Natural killer cell (primary cell): ENCODE measurements at places on chromosomes 1 and 21.

GRCh38 chr1:31502926-31503511 is 73.3 kb upstream of the TINAGL1 start:
- DNase-seq: no peak

DNA sequence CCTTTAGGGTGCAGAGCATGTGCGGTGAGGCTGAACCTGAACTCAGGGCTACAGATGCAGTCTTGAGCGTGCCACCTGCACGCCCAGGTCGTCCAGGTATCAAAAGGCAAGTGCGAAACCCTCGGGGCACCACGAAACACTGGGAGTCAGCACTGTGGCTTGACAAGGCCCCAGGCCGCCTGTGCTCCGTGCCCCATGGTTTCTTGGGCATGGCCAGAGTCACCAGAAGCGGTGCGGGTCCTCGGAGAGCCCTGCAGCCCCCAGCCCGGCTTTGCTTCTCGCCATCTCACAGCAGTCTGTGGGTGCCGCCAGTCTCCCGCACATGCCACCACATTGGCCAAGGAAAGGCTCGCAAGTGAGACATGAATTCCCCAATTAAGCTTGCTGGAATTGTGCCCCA is 117.3 kb downstream of the PGBD5 start:
- DNase-seq: no peak

DNA sequence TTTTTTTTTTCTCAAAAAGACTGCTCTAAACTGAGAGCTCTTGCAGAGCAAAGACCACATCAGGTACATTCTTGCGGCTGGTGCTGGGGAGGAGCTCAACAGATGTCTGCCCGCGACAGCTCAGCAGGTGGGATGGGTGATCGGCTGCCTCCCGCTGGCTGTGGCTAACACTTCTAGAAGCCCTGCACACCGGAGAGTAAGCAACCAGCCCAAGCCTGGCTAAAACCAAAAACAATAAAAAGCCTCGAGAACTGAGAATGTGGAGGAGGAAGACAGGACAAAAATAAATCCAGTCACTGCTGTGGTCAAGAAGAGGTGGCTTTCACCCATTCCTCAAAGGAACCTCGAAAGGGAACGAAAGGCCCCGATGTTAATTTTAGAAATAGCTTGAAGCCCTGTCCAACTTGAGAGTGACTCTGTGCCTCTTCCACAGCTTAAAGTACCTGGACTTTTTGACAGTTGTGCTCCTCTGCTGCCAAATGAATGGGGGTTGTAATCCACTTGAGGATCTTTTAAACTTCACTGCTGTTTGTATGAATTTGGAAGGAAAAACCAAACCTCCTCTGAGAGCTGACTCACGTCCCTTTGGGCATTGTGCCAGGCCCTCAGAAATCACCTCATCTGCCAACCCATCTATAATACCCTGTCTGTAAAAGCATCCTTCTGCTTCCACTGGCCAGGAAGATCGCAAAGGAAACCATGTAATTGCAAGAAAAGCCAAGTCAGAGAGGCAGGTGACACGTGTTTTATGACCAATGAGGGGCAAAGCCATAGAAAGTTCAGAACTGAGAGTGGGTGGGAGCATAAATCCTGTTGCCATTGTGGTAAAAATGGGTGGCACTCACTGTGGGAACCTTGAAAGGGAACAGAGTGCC is 78.6 kb downstream of the KCNN3 start:
- DNase-seq: no peak

DNA sequence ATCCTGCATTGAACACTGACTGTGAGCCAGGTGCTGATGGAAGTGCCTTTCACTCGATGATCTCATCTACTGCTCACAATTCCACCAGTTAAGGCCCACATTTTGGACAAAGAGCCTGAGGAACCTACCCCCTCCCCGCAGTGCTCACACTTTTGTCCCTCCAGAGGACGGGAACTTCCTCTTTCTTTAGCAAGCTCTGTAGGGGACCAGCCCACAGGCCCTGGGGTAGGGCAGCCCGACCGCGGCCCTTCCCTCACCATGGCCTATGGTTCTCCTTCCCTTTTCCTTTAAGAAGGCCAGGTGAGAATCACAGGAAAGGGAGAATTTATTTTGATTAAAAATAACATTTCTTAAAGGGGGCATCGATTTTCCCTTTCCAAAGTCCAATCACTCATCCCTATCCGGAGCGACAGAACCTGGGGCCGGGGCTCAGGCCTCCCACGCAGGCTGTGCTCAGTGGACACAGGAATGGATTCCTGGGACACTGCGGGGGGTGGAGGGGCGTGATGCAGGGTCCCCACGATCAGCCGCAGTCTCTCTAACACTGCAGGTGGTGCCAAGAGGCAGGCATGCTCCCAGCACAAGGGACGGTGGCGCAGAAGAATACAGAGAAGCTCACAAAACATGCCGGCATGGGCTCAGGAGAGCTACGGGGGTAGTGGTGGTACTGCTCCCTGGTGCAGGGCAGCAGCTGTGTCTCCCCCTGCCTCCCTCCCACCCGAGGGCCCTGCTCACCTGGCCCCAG is 8.9 kb upstream of the KCNE1 start:
- DNase-seq: no peak

GRCh38 chr1:63617450-63617849 is 24.2 kb downstream of the PGM1 start:
- DNase-seq: no peak

DNA sequence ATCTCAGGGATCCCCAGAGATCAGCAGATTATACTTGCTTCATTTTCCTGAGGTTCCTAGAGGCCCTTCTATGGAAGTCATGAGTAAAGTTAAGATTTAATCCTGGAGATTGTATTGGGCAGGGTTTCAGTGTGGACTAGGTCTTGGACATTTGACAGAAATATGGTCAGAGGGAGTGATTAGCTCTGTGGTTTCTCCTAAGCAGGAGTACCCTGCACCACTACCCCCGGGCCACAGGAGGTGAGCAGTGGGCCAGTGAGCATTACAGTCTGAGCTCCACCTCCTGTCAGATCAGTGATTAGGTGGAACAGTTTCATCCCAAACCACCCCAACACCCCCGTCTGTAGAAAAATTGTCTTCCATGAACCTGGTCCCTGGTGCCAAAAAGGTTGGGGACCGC is 43.2 kb downstream of the PHACTR4 start:
- no peak for DNase-seq

GRCh38 chr1:57724535-57724934 is 300.7 kb upstream of the DAB1 start:
- no peak for DNase-seq

DNA sequence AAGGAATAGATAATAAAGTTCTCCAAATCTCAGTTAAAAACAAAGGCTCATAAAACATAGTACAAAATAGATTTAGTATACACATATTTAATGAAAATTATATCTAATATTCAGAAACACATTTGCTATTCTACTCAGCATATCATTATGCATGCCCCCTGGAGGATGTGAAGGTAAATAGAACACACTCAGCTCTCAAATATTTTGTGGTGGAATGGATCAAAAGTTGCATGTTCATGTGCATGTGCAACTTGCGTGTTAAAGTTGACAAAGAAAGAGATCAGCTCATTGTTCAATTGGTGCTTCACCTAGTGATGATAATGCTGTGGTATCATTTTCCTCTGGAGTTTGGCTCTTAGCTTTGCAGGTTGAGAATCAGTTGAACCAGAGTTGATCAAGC is 4.9 kb upstream of the ZNF644 start:
- DNase-seq: peak; percentile 37

- DNase-seq: no peak
Measured at GRCh38 chr1:228315945-228316588, 90.6 kb downstream of the TRIM11 start.

DNA sequence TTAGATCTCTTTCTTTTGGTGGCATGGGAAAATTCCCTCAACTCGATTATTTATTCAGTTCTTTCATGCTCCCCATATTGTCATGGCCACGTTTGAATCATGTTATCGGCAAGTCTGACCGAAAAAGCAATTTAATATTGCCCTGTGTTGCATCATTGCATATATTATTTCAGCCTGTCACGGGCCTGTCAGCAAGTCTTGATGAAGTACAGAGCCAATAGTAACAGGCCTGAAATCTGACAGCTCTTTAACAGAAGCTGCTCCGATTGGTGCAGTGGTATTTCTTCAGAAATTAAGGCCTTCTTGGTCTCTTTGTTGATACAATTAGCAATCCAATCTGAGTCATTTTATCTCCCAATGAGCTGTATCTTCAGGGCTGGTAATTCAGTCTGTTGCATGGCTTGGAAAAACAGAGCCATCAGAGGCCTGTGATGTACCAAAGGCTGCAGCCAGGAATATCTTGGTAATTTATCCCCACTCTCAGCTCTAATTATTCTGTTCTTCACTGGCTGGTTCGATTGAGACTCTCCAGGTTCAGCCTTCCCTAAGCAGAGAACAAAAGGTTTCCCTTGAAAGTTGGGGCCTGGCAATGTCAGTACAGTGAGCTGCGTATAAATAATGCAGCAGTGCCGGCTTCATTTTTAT is 149.5 kb downstream of the FGGY start:
- no peak for DNase-seq

DNA sequence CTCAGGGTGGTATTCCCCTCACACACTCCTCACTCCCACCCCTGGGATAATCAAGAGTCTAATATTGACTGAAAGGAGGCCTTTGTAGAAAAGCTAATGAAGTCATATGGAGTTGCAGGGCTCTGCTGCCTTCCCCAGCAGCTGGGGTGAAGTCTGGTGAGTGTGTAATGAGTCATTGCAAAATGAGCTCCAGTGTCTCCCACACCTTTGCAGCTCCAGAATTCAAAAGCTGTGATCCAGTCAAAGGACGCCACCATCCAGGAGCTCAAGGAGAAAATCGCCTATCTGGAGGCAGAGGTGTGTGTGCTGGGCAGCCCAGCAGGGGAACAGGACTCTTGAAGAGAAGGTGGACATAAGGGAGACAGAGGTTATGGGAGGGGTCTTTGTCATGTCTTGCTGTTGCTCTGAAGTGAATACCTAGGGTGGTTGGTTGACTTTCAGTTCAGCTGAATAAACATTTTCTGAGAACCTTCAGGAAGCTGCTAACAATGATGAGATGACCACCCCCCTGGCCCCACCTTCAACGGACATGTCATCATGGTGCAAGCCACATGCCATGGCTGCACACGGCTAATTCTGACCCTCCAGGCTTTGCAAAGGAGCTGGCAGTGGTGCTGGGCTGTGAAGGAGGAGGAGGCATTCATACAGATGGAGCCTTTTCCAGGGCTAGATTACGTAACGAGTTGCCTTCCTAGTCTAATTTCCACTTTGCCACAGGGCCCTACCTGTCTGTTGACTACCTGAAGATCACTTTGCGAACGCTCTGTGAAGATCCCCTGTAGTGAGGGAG is 32.2 kb upstream of the SNX27 start:
- DNase-seq: no peak

- DNase-seq: no peak
Measured at GRCh38 chr1:28956038-28956464, 41.7 kb downstream of the EPB41 start.

DNA sequence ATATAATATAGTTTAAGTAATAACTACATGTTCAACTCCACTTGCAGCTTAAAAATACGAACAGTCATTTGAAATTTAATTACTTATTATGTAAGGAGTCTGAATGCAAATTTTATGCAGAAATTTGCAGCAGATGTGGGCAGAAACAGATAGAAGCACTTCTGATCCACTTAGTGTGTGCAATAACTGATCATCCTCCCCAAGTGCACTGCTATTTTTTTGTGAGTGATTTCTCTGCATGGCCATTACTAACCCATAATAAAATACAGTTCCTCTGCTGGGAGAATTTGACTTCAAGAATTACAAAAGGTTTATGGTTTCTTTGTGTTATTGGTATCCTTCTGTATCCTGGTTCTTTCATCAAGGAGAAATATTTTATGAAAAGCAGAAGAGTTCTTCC is 611.5 kb upstream of the RGS18 start:
- no peak for DNase-seq

GRCh38 chr1:155309423-155310021 is 856 bp downstream of the FDPS start:
- DNase-seq: no peak

DNA sequence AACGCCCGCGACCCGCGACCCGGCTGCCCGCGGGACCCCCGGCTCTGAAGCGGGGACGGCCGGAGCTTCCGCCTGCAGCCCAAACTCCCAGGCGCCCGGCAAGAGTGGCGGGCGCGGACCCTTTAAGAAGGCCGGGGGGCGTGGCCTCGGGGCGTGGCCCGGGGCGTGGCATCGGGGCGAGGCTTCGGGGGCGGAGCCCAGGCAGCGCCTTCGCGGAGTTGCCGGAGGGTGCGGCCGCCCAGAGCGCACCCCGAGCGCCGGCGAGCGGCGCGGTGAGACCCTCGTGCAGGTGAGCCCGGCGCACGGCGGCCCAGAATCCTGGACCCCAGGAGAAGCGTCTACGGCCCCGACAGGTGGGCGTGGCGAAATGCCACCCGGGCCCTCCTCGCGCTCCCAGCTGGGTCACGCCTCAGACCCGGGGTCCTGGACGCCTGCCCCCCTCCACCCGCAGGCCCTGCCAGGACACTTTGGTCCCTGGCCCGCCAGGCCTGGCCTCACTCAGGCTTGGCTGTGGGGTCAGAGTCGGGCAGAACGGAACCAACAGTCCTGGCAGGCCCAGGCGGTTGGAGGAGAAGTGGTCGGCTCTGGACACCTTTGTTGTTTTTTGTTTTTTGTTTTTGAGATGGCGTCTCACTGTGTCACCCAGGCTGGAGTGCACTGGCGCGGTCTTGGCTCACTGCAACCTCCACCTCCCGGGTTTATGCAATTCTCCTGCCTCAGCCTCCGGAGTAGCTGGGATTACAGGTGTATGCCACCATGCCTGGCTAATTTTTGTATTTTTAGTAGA is 14.4 kb downstream of the RNF223 start:
- peak; percentile 90 for DNase-seq

- DNase-seq: no peak
Measured at GRCh38 chr1:179506199-179506598, 69.5 kb downstream of the NPHS2 start.

GRCh38 chr1:93567255-93567918 is 114.2 kb downstream of the BCAR3 start:
- DNase-seq: no peak

DNA sequence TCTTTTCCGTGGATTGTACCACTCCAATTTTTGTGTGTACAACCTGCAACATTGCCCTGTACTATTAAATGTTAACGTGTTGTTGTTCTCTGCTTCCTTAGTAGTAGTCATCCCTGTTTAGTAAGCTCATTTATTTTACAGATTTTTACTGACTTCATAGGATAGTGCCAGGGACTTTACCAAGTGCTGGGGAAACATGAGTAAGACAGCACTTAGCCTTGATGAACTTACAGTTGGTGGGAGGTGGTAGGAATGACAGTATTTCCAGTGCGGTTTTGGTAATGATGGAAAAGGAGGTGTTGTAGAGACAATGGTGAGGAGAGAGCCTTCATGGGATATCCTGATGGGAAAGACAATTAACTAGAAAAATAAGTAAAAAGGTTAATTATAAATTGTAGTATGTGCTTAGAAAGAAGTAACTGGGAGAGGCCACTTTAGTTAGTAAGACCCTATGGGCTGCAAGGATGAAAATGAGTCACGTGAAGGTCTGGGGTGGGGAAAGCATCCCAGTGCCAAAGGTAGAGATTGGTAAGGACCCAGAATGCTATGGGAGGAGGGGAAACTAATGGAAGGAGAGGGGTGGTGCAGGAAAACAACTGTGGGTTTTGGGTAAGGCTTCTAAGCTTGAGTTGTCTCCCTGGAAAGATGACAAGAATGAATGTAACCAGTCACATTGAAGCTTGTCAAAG is 1.7 kb downstream of the RLF start:
- no peak for DNase-seq
